ENCODE measurements at places on chromosomes 6 and 20. TPM values are rescaled to one million over a fixed set of nuclear protein-coding genes. Genes with fewer than 3 reads are reported as not detected.

Gene ADTRP
- total RNA-seq: 20.0 TPM

Gene STX11
- 19.4 TPM for total RNA-seq

Gene MUC21
- not detected for total RNA-seq

Gene SLC35D3
- total RNA-seq: not detected

Gene GTSF1L
- total RNA-seq: not detected

Gene C6orf118
- total RNA-seq: not detected

Gene TNFRSF6B
- total RNA-seq: not detected

Gene ABHD16B
- total RNA-seq: not detected

Gene SLC22A3
- total RNA-seq: not detected

Gene MCCD1
- not detected for total RNA-seq

- no peak for DNase-seq
Observed at GRCh38 chr20:43331906-43332305, 125.8 kb upstream of the SRSF6 start.

DNA sequence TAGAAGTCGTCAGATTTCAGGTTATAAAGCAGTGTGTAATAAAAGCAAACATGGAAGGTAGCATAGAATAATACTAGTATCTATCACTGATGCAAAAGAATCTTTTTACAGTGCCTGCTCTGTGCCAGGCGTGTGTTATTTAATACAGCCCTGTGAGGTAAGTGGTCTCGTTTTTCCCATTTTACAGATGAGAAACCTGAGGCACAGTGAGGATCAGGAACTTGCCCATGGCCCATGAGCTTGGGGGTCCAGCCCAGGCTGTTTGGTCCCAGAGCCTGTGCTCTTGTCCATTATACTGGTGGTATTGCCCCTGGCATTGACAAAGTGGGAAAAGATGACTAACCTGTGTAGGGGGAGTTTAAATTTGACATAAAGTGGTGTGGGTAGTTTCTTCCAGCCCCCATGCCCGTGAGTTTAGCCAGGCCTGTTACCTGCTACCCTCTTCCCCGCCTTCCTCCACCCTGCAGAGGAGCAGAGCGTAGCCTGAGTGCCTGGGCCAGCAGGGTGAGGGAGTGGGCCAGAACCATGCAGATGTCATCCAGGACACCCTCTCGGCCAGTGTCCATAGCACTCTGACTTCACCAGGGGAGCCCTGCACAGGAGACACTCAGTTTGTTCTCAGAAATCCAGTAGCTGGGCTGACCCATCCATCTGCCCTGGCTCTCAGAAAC, 16.6 kb downstream of the WRNIP1 start:
- DNase-seq: no peak

DNA sequence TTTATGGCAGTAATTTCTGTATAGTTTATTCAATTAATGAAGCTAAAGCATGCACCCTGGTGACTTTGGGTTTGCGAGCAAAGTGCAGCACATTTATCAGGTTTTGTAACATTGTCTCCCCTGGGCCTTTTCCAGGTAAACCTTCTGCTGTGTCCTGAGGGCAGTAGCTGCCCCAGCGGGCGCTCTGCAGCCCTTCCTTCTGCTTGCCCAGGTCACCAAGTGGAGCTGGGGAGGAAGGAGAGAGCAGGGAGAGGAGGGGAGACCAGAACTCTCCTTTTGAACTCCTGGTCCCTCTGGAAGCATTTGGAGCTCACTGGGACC, 145.6 kb downstream of the DLL1 start:
- no peak for DNase-seq

- peak; percentile 49 for DNase-seq
Observed at GRCh38 chr6:57173056-57173885, 1.1 kb downstream of the BAG2 start.

DNA sequence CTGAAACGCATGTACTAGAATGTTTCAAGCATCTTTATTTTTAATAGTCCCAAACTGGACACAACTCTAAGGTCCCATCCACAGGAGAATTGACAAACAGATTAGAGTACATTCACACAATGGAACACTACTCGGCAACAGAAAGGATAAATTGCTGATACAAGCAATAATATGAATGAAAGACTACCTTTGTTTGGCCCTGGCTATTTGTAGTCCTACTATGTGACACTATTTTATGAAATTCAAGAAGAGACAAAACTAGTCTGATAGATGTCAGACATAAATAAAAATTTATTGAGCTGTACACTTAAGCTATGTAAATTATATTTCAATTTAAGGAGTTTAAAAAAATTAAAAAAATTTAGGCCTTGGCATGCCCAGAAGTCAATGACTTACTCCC, 28.0 kb upstream of the RNF24 start:
- no peak for DNase-seq

DNA sequence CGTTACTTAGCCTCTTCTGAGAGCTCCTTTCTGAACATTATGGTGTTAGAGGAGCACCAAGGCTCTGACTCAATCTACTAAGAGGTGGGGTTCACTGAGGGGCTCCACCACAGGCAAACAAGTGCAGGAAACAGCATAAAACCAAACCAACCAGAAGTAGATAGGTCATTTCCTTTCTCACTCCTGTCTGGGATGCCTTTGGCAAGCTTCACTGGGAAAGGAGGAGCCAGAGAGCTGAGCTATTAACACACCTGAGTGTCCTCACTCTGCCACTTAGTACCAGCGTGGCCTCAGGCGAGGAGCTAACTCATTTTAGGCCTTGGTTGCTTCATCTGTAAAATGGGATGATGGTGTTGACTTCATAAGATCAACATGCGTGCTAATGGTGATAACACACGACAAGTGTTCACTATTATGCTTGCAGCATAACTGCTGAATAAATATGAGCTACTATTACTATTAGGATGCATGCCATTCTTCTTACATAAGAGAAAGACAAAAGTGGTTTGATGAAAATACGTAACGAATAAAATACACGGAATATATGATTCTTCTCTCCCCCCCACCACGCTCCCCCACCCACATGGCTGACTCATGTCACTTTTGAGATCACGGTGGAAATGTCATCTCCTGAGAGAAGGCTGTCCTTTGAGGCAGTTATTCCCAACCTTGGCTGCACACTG, 185.4 kb downstream of the BCAS1 start:
- DNase-seq: peak; percentile 83

DNA sequence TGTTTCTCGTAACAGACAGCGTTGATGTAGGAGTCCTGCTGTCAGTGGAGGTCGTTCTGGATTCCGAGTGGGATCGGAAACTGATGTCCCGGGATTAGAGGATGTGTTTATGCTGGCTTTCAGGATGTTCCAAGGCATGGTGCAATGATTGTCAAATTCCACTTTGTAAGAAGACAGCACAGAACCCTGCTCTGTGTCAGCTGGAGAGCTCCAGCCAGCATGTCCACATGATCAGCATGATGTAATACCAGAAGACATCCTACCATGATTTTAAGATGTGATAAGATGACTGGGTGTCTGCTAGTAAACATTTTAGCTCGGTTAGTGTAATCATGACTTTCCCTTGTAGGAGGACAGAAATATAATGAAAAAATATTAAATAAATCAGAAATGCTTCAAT, 20.3 kb downstream of the ENPP1 start:
- no peak for DNase-seq

- DNase-seq: no peak
Observed at GRCh38 chr6:50978380-50979170, 159.9 kb downstream of the TFAP2B start.

DNA sequence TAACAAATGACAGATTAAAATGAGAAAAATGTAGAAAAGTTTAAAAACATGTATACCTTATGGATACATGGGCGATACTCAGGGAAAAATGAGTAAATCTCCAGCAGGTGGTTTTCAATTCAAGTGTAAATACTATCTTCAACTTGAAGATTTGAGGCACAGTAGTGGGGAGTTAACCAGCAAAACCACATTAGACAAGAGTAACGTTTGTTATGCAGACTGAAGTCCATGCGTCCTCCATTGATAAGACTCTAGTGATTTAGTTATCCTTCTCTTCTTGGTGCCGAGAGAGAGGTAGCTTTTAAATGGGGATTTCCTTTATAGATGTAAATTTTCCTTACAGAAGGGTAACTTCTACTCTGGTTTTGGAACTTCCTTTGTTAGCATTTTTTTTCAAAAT, 28.1 kb downstream of the PCMTD2 start:
- DNase-seq: no peak

DNA sequence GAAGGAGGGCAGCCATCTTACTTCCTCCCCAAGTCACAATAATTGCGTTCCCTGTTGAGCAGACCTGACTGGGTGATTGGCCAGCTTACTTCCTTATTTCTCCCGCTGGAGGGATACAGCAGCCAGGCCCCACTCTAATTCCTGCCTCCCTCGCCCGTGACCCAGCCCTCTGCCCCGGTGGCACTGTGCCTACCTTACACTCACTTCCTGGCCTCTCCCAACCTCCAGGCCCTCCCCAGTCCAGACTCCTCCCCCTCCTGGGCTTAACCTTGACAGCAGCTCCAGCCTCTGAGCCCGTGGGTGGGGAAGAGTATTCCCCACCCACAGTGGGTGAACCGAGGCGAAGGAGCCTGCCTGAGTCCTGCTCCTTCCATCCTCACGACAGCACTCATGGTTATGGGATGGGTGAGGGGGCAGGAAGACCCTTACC, 3.0 kb downstream of the BAK1 start:
- peak; percentile 37 for DNase-seq

DNA sequence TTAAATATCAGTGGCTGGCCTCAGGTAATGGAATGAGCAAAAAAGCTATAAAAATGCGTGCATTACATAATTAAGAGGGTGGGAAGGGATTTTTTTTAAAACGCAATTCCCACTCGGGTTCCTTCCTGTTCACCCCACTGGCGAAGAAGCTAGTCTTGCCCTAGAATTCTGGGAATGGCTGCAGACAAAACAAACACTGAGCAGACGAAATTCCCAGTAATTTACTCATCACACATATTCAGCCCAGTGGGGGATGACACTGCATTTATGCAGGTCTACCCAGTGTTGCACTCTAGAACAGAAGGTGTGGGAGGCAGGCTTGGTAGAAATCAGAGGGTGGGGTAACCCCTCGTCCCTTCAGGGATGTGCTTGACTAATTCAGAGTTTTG, 2695.0 kb upstream of the DEFB115 start:
- DNase-seq: no peak

DNA sequence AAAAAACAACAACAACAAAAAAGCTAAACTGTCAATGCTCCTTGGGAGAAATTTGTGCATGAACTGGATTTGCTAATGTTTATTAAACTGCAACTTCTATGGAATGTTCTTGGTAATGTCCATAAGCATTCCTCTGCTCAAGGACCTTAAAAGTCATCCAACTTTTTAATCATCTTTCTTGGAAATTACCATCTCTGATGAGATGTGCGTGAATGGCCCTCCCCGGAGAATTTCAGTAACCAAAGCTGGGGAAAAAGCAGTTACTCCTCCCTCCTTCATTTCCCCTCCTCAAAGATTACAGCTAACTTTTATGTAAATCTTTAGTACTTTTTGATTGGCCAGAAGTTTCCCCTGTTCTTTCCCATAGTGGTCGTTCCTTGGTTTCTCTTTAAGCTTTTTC, 5.2 kb downstream of the TBCC start:
- no peak for DNase-seq

- no peak for DNase-seq
Observed at GRCh38 chr6:111462770-111463391, 20.1 kb downstream of the REV3L start.

GRCh38 chr6:30883685-30884520, at the start of gene DDR1:
Gene DDR1 (plus strand): TSS chr6:30884519. CDS start chr6:30888730, 4,211 bp downstream.
- DNase-seq: peak; percentile 48

- DNase-seq: no peak
Observed at GRCh38 chr20:48051794-48052474, 266.7 kb upstream of the SULF2 start.

DNA sequence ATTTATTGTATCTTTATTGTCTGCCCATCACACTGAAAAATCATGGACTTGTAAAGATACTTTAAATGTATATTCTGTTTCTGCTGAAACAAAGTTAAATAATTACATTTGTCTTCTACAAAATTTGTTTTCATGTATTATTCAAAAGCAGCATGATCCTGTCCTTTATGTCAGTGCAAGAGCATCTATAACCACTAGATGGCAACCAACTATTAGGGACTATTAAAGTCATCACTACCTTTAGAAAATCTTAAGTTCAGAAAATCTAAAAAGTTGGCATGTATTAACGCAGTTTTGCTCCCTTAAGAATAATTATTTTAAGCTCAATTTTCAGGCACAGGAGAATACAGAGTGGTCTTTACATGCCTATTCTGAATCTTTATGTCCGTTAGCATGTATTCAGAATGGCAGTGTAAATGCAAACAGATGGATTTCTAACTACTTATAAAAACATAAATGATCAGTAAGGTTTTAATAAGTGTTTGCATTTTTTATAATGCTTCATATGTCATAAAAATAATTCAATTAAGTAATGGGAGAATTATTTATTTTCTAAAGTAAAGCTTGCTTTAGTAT, 17.8 kb downstream of the TMEM30A start:
- no peak for DNase-seq
